Fibroblast of skin of right biceps (primary cell): ENCODE measurements at places on chromosomes 4 and X.
A peak's percentile ranks its signal among the peaks of the same experiment; 100 is the strongest.

DNA sequence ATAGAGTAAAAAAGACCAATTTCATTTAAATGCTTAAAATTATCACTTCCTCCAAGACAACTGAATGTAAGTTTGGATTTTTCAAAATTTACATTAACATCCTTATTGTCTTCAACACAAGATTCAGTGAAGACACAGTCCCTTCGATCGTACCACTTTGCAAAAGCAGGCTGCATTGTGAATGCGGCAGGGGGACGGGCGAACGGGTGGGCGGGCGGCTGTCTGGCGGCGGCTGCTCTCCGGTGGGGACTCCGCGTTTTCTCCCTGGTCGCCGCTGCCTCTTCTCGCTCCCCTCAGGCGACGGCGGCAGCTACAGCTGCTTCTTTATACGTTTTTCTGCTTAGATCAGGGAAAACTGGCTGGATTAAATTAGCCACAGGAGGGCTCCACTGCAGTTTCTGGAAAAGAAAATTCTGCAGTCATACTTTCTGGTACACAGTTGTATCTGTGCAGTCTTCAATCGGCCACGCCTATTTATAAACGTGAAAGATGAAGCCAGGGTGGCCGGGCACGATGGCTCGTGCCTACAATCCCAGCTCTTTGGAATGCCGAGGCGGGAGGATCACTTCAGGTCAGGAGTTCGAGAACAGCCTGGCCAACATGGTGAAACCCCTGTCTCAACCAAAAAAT is 33.9 kb upstream of the HPF1 start:
- DNase-seq = peak; percentile 80

DNA sequence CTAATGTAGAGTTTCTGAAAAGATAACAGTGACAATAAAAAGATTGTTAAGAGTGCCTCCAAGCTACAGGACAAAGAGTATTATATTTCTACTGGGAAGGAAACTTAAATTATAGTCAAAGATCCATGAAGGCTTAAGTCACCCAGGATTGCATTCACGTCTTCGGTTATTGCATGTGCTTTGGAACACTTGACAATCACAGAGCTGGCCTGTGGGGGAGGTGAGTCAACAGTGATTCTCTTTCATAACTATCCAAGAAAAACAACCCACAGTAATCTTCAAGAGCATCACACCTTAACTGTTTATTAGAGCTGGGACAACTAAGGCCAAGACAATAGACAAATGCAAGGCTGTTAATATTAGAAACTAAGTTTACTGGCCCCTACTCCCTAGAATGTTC is 40.3 kb downstream of the PDGFC start:
- peak; percentile 79 for DNase-seq

DNA sequence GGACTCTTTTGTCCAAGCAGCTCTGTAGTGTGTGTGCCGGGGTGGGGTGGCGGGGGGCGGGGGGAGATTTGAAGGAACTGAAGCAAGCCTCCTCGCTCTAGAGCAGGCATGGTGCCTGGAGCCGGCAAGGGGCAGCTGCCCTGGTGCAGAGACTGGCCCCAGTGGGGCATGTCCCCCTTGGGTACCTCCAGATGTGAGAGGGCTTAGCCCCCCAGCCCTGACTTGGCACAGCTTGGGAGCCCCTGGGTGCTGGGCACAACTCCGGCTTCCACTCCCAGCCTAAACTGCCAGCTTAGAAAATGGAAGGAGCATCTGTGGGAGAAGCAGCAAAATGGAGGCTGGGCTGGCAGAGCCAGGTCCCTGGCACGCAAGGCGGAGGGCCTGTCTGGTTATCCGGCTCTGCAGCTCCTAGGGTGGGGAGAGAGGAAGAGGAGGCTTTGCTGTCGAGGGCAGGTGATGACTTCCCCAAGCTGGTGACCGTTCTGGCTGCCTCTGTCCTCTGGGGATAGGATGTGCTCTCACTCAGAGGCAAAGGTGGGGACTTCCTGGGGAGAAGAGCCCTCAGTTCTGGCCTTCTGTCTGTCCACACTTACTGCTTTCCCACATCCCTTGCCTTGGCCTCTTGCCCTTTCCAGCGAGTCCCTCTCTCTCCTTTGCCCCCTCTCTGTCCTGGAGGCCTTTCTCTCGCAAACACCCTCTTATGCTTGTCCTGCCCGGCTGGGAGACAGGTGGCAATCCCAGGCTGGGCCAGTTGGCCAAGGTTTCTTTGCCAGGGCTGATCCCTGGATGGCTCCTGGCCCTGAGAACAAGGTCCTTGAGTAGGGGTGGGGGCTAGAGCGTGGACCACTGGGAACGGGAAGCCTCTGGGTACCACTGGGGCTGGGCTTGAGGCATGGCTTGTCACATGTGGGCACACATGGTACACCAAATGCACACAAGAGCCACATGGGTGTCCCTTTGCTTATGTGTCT is 2.0 kb downstream of the DLG3 start:
- DNase-seq = no peak

- peak; percentile 37 for DNase-seq
Observed at GRCh38 chr4:176849076-176849475, 56.4 kb upstream of the VEGFC start.
